ENCODE measurements at places on chromosomes 11 and 22.
A peak's percentile ranks its signal among the peaks of the same experiment; 100 is the strongest.

- DNase-seq = no peak
Observed at GRCh38 chr22:26949193-26949592, 291.8 kb downstream of the MIAT start.

DNA sequence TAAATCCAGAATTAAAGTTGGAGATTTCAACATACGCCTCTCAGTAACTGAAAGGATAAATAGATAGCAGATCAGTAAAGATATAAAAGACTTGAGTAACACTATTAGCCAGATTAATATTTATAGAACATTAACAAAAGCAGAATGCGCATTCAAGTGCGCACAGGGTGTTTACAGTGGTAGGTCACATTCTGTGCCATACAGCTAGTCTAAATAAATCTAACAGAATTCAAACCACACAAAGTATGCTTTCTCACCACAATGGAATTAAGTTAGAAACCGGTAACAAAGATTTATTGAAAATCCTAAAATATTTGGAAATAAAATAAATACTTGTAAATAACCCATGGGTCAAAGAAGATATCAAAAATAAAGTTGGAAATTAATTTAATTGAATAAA, 341.0 kb downstream of the DYNC2H1 start:
- DNase-seq = no peak

- no peak for DNase-seq
Observed at GRCh38 chr11:130694488-130695045, 221.7 kb downstream of the SNX19 start.

DNA sequence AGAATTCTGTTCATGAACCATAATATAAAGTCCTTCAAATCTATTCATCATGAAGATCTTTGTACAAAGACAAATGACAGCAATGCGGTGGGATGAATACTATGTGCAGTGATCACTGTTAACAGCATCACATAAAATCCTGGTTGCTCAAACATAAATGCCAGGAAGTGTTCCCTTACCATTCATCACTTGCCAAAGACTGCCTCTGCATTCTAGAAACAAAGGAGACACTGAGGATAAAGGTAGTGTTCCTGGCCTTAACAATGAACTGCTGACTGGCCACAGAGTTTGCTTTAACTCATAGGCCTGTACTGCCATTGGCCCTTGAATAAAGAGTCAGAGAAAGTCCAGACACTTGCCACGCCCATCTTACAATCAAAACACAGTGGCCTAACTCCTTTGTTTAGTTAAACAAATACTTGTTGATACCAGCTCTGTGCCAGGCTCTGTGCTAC, 29.5 kb downstream of the C2CD3 start:
- peak; percentile 15 for DNase-seq

- no peak for DNase-seq
Observed at GRCh38 chr11:31969359-31969702, 121.5 kb upstream of the RCN1 start.

GRCh38 chr11:26621132-26621531, 49.1 kb upstream of the MUC15 start:
- no peak for DNase-seq

- no peak for DNase-seq
Observed at GRCh38 chr11:94885581-94885980, 87.8 kb downstream of the CWC15 start.

GRCh38 chr22:19873960-19874306, 19.3 kb upstream of the GNB1L start:
- DNase-seq = no peak

GRCh38 chr22:23520863-23521440, 59.1 kb downstream of the IGLL1 start:
- DNase-seq = no peak

- no peak for DNase-seq
Observed at GRCh38 chr22:47098121-47098520, 335.7 kb downstream of the TBC1D22A start.

GRCh38 chr22:33006955-33007318, 51.2 kb downstream of the SYN3 start:
- no peak for DNase-seq

GRCh38 chr11:84316866-84317555, 1030.8 kb upstream of the CCDC90B start:
- peak; percentile 7 for DNase-seq

DNA sequence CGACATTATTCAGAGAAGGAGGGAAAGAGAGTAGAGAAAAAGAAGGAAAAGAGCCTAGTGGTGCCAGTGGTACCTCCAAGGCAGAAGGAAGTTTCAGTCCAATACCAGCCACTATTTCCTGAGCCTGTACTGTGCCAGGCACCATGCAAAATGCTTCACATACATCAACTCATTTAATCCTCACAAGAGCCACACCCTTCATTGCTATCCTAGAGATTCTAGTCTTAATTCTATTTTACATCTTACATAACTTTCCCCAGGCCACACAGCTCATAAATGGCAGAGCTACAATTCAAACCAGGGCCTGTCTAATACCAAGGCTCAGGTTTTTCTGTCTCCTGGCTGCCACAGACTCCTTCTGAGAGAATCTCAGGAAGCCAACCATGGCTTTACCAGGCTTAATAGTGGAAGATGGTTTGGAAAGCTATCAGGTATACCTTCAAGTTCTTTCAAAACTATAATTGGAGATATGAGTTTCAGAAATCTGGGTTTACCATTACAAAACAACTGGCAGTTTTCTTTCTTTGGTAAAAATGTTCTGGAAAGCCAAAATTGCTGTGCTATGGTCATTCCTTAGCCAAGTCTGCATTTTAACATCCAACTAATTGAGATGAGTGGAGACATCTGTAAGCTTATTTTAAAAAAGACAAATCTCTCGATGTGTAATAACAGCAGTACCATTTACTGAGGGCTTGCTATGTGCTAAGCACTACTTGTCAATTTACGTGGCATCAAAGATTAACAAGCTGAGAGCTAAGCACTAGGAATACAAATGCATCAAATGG, 225.1 kb upstream of the PITPNB start:
- no peak for DNase-seq

DNA sequence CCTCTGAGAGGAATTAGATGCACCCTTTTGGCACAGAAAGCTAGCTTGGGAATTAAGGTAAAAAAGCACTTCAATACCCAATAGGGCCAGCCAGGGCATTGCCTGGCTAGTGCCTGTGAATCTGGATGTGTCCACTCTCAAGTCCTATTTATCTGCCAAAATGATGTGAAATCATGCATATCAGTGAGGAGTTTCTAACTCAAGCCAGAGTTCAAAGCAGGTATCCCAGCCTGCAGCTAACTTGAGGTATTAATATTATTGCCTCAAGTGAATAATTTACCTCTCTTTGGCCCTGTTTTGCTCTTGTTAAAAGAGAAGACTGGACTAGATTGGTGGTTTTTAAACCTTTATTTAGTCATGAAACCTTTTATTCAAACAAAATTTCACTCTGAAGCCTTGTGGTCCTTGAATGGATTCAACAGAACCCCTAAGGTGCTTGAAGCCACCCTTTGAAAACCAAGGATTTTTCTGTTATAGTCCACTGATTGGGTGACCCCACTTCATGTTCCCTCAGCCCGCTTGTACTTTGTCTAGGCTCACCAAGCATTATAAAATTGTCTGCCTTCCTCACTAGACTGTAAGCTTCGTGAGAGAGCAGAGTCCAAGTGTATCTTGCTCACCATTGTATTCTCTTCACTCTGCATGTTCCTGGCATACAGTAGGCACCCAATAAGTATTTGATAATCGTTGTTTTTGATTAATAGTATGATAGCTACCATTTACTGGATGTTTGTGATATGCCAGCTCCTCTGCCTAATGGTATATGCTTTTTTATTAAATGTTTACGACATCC, 4.5 kb downstream of the RNF121 start:
- no peak for DNase-seq

DNA sequence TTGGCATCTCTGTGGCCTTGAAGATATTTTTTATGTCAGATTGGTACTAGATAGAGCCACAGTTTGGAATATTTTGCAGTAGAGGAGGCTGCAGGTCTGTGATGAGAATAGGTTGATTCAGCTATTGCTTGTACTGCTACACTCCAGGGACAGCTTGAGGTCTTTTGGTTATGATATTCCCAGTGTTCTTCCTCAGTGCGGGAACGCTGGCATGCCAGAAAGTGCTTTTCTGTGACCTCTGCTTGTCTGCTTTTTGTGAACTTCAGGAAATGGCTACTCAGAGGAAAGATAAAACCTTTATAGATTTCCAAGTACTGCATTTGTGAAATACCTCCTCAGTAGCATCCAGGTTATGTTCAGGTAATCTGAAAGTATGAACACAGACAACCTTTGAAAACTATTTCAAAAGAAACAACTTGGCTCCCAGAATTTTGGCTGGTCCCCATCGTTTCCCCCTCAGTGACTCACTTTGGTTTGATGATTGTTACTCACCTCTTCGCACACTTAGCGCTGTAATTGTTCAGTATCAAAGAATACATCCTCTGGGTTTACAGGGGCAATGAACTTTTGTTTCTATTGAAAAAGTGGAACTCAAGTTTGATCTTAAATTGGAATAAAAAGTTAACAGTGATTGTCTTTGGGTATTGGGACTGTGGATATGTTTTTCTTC, 191.4 kb downstream of the HIPK3 start:
- DNase-seq = no peak

DNA sequence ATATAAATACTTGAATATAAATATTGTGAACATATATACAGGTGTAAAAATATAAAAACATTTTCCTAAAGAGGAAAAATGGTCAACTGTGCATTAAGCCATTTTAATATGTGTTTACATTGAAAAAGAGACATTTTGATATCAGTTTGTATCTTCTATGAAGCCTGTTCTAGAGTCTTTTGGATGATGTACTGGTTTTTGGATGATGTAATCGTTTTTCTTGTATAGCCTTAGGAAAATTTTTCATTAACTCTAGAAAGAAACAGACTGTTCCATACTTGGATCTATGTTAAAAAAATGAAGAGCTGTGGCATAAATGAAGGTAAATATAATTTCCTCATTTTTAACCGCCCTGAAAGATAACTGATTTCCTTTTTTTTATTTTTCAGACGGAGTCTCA, 39.6 kb upstream of the RDX start:
- no peak for DNase-seq

GRCh38 chr11:77071077-77071476, 4.3 kb downstream of the CAPN5 start:
- no peak for DNase-seq

DNA sequence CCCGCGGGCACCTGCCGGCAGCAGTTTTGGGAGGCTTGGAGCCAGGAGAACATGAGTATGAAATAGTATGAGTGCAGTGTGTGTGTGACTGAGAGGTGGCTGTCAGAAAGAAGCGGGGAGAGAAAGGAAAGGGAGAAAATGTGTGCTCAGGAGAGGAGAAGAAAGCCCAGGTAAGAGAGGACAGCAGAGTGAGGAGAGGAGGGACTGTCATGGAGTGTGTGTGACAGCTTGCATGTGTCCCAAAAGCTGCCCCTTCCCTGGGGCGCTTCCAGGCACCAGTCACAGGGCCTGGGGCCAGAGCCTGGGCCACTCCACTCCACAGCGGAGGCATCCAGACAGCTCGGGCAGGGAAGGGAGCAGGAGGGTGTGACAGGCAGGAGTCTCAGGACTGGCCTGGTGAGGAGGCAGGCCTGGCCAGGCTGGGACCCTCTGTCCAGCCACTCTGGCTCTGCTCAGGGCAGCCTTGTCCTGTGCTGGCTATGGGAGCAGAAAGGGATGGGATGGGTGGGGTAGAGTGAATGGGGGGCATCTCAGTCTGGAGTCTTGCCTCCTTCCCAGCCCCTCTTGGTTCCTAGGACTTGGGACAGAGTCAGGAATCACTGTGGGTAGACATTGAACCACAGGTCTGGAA, 949 bp downstream of the MMP11 start:
- no peak for DNase-seq

DNA sequence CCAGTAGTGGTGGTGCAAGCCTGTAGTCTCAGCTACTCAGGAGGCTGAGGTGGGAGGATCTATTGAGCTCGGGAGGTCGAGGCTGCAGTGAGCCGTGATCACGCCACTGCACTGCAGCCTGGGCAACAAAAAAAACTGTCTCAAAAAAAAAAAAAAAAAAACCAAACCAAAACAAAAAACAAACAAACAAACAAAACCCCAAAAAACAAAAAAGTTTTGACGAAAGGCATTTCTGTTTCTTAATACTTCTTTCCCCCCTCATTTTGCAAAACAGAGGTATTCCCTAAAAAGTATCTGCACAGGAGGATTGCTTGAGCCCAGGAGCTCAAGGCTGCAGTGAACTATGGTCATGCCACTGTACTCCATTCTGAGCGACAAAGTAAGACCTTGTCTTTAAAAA, 11.2 kb downstream of the HIRA start:
- DNase-seq = no peak

DNA sequence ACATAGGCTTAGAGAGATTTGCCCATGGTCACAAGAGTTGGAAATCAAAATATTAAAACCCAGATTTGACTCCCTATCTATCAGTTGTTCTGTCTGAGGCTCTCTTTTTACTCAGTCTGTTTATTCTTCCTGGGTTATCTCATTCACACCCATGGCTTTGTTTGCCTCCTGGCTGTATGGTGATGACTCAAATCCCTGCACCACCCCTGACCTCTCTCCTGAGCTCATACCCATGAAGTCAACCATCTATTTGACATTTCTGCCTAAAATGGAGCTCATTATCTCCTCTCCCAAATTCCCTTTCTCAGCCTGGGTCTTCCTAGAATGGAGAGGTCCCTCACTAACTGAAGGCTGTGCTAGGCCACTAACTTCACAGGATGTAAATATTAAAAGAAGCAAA, 27.8 kb upstream of the CCDC134 start:
- DNase-seq = no peak

GRCh38 chr22:32206774-32207758, 2.2 kb upstream of the RFPL2 start:
- peak; percentile 24 for DNase-seq

GRCh38 chr22:48197189-48197690, 1434.8 kb downstream of the TBC1D22A start:
- no peak for DNase-seq

DNA sequence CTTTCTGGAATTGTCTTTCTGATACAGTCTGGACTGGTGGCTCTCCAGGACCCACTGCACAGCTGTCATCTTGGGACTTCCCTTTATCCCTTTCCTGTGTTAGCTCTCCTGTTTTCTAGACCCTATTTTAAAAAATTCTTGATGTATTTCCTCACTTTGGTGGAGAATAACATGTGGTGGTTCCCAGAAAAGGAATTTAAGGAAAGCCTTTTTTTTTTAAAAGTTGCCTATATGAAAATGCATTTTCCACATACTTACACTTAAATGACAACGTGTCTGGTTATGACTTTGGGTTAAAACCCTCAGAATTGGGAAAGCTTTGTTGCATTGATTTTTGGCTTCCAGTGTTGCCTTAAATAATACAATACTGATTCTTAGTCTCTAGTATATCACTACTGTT, 400.7 kb downstream of the TMEM135 start:
- no peak for DNase-seq

- no peak for DNase-seq
Observed at GRCh38 chr11:74327076-74327475, 15.6 kb upstream of the P4HA3 start.

- DNase-seq = no peak
Observed at GRCh38 chr11:122046846-122047245, 69.2 kb downstream of the BLID start.

GRCh38 chr11:130486987-130487923, 38.8 kb downstream of the ADAMTS15 start:
- no peak for DNase-seq

- DNase-seq = no peak
Observed at GRCh38 chr11:9089636-9090035, 1.8 kb downstream of the SCUBE2 start.

- DNase-seq = no peak
Observed at GRCh38 chr11:9141186-9141585, 49.8 kb upstream of the SCUBE2 start.
